ENCODE measurements at places on chromosomes 2 and 18.

DNA sequence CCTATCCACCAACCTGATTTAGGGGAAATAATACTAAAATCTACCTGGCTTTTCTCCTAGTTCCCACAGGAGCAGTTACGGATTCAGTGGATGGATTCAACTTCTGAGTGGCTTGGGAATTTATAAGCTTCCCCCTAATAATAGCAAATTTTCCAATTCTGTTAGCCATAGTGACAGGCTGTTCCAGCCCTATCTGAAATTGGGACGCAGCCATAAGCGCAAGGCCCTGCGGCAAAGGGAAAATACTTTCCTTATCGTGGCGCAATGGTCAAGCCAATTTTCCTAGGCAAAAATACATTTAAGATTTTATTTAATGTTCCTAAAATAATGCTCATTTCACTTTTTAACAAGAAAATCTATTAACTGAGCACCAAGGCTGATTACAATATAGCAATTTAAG, 49.7 kb downstream of the CDH2 start:
- DNase-seq, result no peak

GRCh38 chr2:67214585-67215185, 182.4 kb upstream of the ETAA1 start:
- no peak for DNase-seq

- DNase-seq, result no peak
Measured at GRCh38 chr2:45776160-45776955, 124.9 kb downstream of the PRKCE start.

- DNase-seq, result no peak
Measured at GRCh38 chr18:31876707-31877106, 66.2 kb downstream of the TRAPPC8 start.

GRCh38 chr2:207408086-207408794, 121.5 kb upstream of the CREB1 start:
- no peak for DNase-seq

DNA sequence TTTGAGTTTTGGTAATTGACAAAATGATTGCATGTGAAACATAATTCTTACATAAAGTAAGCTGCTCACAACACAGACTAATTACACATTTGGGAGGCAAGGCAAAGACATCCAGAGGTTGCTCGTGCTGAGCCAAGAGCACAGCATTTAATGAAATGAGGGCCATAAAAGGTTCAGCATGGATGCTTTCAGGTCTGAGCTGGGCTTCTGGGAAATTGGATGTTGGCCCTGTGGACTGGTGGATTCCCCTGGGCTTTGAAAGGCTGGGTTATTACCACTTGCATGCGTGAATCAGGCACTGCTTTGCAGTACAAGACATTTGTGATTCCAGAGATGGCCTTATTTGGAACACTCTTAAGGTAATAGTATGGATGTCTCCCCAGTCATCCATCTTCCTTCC, 533.5 kb upstream of the NRP2 start:
- no peak for DNase-seq

DNA sequence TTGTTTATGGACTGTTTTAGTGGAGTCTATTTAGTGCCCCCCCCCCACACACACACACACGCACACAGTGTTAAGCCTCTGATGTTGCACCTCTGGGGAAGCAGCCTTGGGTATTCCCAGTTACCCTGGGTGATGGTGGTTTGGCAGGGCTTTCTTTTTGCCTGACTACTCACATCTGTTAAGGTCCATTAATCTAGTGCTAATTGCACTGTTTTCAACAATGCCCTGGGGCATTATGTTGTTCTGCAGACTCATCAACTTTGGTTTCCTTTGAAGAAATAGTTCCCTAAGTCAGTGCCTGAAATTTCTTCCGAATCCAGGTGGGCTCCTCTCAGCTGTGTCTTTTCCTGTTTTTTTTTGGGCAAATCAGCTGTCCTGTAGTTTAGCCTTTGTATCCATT, 34.7 kb downstream of the SPOPL start:
- no peak for DNase-seq

DNA sequence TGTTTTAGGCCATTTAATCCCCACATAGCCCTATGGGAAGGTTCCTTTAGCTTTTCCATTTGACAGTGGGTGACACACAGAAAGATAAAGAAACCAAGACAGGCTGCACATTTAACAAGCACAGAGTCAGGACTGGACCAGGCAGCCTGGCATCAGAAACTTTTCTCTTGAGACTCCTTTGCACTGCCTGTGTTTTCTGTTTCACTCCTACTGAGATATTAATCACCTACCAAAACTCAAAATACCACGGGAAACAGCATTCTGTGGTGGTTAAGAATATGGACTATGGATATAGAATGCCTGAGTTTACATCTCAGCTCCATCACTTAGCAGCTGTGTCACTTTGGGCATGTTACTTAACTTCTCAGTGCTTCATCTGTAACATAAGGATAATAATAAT, 73.3 kb downstream of the CTAGE1 start:
- DNase-seq, result no peak

GRCh38 chr2:206345606-206346005, 71.1 kb downstream of the ZDBF2 start:
- no peak for DNase-seq

DNA sequence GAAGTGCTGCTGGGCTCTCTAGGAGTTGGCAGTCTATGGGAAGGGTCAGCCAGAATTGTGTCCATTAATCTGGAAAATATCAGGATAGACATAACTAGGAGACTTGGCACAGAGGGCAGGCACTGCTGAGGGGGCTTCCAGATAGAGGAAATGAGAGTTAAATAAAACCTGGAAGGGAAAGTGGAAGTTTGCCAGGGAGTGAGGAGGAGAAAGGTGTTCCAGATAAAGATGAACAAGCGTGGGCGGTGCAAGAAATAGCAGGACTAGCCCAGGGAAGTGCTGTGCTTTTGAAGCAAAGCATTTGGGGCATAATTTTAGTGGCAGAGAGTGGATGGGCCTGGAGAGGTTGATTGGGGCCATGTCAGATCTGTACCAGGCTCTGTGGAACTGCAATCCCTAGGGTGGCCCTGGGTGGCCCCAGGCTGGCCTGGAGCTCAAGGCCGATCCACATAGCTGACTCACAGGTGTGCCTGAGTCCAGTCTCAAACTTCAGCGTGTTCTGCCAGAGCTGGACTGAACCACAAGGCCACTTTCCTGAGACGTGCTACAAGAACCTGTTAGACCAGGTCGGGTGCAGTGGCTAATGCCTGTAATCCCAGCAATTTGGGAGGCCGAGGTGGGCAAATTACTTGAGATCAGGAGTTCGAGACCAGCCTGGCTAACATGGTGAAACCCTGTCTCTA, 26.9 kb downstream of the GALM start:
- no peak for DNase-seq

- DNase-seq, result no peak
Measured at GRCh38 chr2:67526283-67526682, 129.2 kb downstream of the ETAA1 start.

- no peak for DNase-seq
Measured at GRCh38 chr2:179532863-179533278, 268.2 kb upstream of the SESTD1 start.

DNA sequence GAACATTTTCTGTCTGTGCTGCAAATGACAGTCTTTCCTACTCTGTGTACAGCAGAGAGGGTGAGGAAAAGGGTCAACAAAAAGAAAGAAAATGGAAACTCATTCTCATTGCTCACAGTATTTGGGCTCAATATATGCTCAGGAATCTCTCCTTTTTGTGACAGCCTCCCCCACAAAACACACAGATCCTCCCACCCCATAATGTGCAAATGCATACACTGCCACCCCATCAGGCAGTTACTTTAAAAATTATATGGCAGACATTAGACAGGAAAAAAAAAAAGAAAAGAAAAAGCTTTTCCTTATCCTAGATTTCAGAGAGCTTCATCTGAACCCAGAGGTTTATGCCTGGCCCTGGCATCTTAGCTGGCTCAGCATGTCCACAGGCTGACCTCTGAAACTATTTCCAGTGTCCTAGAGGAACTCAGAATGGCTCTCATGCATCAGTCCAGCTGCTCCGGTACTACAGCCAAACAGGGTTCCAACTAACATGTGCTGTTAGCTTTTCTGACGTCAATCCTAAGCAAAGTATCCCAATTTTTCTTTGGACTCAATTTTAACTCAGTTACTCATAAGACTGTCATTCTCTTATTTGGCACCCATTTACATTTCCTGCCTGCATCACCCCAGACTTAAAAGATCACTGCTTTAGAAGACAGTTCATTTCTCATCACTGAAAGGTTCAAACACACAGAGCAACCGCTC, 105.9 kb downstream of the RBMS1 start:
- no peak for DNase-seq

GRCh38 chr2:111178730-111179405, 58.2 kb downstream of the BCL2L11 start:
- DNase-seq, result no peak

DNA sequence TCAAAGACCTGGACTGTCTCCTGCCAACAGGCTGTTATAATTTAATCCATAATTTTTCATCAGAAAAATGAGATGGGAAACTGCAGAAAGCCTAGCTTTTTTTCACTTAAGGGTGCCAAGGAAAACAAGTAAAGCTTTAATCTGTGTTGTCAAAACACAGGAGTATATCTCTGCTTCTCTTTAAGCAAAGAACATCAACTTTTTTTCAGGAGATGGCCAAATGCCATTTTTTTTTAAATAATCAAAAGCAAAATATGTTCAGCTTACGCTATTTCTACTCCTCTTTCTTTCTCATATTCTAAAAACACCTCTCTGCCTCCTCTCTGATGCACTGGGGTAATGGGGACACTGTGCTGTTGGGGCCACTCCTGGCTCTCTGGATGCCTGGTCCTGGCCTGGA, 73.1 kb upstream of the NXPH2 start:
- no peak for DNase-seq

DNA sequence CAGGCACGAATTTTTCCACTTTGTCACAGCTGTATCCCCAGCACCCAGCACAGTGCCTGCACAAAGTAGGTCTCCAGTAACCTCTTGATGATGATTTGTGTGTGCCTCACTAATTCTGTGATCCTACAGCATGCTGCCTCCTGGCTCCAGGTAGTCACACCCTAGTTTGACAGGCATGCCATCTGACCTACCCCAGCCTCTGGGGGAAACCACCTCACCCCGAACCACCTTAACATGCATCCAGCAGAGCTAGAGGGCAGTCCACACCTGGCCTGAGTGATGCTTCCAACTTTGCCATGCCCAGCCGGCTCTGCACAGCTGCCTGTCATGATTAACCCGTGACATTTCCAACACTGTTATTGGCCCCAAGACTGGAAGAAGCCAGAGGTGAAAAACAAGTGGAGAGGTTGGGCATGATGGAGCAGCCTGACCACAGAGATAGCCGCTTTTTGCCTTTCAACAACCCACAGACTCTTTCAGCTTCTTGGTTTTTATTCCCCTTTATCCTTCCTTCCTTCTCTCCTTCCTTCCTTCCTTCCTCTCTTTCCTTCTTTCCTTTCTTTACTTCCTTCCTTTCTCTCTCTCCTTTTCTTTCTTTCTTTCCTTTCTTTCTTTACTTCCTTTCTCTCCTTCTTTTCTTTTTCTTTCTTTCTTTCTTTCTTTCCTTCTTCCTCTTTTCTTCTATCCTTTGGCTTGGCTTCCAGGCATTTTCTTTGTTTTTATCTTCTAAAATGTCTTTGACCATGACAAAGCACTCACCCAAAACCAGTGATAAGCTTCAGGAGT, 294.4 kb upstream of the SIX2 start:
- no peak for DNase-seq

- no peak for DNase-seq
Measured at GRCh38 chr18:32343634-32344033, 127.0 kb downstream of the GAREM1 start.

- peak; percentile 53 for DNase-seq
Measured at GRCh38 chr18:51655327-51655698, 457.8 kb upstream of the MEX3C start.

DNA sequence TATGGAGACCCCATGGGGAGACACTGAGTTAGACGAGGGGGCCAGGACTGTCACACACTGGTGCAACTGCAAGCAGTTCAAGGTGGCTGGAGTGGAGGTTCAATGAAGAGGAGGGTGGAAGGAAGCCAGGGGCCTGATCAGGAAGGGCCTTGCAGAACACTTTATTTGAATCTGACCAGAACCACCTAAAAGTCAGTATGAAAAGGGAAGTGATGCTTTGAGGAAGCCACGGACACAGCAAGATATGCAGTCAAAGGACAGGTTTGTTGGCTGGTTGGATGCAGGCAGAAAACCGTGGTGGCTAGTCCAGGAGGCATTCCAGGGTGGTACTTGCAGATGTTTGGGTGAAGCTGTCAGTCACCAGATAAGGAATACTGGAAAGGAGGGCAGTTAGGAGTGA, 3.5 kb upstream of the FAM124B start:
- no peak for DNase-seq

DNA sequence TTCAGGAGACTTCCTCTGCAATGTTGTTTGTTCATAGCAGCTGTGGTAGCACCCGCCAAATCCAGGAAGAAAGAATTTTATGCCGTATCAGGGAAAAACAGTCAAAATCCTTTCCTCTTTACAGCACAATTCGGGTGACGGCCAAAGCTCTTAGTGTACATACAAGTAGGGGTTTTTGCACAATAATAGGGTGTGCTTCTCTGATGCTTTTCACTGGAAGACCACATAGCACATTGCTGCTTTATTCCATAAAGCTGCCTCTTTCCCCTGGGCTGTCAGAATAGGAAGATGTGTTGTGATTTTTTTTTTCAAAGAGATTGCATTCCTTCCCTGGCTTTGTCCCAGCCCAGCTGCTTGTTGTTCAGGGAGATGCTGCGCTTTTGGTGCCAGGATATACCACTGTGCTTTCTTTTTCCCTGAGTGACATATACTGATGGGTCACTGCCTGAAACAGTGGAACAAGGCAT, 27.2 kb upstream of the LANCL1 start:
- no peak for DNase-seq

- DNase-seq, result no peak
Measured at GRCh38 chr2:54429811-54430551, 26.1 kb upstream of the SPTBN1 start.

DNA sequence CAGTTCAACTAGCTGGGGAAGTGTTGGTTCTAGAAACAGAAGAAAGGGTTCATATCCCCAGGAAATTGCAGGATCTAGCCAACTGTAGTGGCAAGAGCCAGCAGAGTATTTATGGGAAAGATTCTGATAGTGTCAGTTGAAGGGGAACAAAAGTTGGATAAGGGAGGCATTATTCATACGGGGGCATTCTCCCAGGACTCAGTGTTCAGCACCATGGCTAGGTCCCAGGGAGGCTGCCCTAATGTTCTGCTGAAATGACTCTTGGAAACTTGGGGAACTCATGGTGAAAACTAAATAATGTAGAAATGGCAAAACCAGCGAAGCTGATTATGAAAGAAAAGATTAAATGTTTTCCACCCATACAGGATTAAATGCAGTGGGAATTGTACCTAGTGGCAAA, 543.7 kb downstream of the TRIB2 start:
- DNase-seq, result no peak

- no peak for DNase-seq
Measured at GRCh38 chr2:161974461-161974860, 99.6 kb downstream of the DPP4 start.
